Fibroblast of gingiva (primary cell): ENCODE measurements at places on chromosomes 16 and 17.

DNA sequence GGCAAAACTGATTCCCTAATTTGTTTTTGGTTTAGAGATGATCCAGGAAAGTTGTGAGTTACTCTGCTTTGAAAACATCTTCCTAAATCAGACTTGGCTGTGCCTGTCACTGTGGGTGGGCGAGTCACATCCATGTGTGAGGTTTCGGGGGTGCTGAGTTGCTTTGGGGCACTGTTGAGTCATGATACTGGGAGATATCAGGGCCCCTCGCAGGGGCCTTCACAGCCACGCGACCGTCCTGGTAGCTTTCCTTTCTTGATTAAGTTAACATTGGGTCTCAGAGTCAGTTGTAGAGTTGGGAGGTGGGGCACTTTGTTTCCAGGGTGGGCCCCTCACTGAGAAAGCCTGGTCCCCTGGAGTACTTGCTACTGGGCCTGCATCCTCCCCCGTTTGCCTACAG is 58.3 kb upstream of the LGALS9 start:
- no peak for DNase-seq

GRCh38 chr17:17059301-17059890 is 17.1 kb downstream of the MPRIP start:
- no peak for DNase-seq

- no peak for DNase-seq
These were observed 52.1 kb upstream of the GNG13 start for GRCh38 chr16:852451-853185.

GRCh38 chr17:75075597-75076336 is 12.0 kb upstream of the SLC16A5 start:
- DNase-seq: no peak

DNA sequence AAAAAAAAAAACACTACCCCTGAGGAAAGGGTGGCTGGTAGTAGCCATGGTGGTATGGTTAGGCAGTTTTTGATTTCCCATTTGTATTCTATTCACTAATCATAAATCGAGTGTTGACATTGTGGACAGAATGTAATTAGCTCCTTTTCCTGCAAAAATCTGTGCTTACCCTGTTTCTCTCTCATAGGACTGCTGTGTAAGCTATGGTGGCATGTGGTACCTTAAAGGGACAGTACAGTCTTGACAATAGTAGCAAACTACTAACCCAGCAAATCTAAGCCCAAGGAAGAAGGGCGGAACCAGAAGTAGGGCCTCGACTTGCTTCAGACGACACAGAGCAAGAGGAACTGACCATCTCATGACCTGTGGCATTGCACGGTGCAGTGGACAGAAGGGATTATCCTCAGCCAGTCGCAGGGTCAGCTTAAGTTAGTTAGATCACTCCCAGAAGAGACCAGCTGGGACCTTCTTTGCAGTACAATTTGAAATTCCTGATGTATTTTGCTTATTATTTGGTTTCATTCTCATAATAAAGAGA is 36.3 kb downstream of the POLR3E start:
- no peak for DNase-seq

DNA sequence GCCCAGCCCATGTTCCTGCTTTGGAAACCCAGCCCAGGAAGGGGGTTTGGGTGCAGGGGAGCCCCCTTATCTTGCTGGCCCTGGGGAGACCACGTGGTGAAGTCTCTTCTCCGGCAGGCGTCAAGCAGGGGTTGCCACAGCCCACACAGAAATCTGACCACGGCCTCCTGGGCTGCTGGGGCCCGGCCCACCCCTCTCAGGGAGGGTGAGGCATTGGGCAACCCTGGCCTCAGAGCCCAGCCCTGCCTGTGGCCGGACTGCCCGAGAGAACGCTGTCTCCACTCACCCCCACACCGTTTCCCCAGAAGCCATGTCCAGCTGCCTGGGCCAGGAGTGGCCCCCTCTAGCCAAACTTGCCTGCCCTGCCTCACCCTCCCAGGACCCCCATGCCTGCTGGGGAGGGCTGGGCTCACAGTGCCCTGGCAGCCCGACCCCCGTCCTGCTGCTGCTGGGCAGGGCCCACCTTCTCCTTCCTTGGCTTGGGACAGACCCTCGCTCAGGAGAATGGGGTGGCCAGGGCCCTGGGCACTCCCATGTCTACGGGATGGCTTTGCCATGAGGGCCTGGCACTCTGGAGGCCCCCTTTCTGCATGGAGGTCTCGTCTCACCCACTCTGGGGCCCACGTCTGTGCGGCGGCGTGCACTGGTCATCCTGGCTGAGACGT is 6.7 kb downstream of the RPUSD1 start:
- no peak for DNase-seq

DNA sequence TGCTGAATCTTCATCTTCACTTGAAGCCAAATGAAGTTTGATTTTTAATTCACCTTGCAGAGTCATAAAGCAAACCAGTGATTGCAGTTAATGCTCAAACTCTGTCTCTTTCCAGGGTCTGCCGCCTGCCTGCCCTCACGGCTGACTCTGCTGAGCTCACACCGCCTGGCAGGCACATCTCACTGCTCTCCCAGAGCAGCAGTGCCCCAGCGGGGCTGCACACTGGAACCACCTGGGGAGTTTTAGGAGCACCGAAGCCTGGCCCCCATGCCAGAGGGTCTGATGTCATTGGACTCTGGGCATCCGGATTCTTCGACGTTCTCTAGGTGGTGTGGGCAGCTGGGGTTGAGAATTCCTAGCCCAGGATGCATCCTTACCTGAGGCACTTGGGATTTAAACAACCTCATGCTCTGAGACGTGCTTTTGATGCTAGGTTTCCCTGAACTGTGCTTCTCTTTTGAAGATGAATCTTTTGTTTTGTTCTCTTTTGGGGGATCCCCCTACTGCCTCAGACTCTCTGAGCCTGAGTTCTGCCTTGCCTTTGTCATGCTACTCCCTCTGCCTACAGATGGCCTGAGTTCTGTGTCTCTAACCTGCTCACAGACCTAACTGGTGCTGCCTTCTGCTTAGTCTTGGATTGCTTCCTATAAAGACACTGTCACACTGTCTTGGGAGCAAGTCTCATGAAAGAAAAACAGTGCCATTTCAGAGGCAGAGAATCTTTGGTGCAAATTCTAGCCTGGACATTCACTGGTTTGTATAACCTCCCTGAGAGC is 438.1 kb upstream of the CCL2 start:
- no peak for DNase-seq

DNA sequence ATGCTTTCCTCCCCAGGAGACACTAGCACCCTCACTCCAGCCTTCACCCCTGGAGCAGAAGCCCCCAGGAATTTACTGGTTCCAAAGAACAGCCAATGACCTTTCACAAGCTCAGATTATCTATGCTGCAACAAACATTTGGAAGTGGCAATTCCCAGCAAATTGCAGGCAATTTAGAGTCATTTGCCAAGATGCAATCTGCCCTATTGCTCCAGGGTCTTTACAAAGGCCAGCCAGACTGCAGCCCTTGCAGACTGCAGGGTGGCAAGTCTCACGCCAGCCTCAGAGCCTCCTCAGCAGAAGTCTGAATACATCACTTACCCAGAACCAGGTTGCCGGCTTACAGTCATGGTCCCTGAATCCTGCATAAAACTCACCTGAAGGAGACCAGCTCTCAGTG is 21.8 kb downstream of the AXIN1 start:
- DNase-seq: no peak

DNA sequence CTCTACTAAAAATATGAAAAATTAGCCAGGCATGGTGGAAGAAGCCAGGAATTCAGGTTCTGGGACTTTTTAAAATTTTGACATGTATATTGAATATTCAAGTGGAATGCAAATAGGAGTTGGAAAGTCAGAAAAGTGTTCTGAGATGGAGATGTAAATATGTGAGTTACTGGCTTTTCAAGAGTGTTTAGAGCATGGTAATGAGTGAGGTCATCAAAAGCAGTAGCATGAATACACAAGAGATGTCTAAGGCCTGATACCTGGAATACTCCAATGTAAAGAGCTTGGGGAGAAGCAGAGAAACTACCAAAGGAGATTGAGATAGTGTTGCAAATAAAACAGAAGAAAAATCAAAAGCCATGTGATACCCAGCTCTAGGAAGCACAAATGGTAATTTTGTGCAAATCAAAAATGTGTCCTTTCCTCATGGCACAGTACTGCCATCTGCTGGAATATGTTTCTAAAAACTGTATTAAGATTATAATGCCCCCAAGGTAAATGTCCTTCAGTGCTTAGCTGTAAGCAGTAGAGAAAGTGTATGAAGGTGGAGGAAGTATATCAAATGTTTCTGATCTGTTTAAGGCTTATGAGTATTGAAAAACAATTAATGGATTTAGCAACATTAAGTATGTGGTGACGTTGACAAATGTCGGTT is 908.4 kb downstream of the KCNJ18 start:
- no peak for DNase-seq

DNA sequence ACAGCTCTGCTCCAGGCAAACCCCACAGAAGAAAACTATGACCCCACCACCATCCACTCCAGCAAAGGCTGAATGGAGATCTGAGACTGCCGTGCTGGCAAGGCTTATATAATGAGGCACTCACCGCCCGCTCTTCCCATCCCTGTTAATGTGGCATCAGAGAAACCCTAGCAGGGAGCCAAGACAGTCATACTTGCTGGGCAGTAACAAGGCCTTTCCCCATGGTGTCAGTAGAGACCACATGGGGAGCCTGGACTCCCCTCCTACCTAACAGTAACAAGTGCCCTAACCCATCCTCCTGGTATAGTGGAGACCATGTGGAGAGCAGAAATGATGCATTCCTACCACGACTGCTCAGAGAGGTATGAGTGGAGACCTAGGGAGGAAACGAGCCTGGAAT is 235.2 kb downstream of the C16orf78 start:
- peak; percentile 52 for DNase-seq

GRCh38 chr16:50489182-50489581 is 59.0 kb upstream of the NKD1 start:
- DNase-seq: no peak
